H7 (cell line): ENCODE measurements at places on chromosomes 11 and 22.

DNA sequence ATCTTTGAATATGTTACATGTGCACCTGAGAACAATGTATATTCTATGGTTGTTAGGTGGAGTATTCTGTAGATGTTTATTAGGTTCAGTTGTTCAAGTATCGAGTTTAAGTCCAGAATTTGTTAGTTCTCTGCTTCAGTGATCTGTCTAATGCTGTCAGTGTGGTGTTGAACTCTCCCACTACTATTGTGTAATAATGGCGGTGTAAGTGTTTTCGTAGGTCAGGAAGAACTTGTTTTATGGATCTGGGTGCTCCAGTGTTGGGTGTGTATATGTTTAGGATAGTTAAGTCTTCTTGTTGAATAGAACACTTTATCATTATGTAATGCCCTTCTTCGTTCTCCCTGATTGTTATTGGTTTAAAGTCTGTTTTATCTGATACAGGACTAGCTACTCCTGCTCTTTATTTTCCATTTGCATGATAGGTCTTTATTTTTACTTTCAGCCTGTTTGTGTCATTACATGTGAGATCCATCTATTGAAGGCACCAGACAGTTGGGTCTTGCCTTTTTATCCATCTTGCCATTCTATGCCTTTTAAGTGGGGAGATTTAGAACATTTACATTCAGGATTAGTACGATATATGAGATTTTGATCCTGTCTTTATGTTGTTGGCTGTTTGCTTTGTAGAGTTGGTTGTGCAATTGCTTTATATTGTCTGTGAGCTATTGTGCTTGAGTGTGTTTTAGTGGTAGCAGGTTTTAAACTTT lies 121.6 kb downstream of the DDX10 start:
- DNase-seq = no peak

GRCh38 chr11:73379189-73379880 lies 3.1 kb downstream of the RELT start:
- no peak for DNase-seq

- DNase-seq = no peak
These were observed 32.8 kb downstream of the OR2AT4 start for GRCh38 chr11:75063741-75064314.

DNA sequence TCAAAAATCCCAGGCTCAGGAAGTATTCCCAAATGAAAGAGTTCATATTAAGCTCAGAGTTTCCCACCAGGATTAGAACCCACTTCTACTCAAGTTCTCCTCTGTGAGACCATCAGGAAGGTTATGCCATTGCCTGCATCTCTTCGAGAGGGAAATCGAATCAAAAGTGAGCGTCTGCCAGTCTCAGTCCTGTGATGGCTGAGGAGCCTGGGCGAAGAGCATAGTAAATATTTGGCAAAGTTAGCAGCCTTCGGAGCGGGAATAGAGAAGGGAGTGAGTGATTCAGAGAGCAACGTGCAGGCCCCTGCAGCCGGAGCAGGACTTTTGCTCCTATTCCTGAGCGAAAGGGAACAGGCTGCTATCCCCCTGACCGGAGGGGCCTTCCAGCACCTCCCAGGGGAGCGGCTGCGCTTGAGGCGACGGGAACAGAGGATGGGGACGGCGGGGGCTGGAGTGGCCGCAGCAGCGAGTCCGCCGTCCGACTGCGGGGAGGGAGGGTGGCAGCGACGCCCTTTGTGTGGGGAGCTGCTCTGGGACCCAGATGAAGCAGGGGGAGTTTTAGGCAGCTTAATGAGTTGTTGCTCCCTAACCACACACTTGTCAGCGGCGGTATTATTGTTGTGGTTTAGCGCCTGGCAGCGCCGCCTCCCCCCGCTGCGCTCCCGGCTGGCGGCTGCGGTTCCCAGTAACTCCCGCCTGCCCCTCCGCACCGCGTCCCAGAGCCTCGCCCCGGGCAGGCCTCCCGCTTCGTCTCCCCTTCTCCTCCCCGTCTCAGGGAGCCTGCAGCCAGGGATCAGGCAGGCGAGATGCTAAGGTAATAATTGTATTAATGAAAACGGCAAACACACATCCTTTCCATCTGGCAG lies 21.7 kb upstream of the NRGN start:
- DNase-seq = peak; percentile 84

DNA sequence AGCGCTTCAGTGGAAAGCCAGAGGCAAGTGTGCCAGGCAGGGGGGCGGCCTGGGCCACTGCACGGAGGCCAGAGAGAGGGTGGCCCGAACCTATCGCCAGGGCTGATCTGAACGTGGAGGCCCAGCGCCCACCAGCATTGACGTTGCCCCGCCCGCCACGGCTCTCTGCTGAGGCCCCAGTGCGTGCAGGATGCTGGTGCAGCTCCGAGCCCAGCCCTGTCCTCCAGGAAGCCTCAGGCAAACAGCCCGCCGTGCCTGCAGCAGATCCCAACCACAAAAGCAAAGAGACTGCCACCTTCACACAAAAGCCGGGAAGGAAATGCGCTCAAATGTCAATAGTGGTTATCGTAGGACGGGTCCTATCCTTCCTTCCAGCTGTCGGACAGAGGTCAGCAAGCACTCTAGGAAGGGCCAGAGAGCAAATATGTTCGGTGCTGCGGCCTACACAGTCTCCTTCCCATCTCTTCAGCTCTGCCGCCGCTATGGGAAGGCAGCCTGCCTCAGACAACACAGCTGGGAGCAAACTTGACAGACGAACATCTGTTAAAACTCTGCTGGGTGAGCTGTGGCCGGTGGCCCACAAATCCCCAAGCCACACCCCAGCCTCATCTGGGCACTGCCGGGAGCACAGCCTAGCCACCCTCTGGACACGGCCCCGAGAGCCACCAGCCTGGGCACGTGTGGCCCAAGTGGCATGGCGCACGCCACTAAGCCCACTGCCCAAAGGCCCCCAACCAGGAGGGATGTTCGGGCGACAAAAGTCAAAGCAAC lies 146.2 kb downstream of the CRYBB2 start:
- no peak for DNase-seq

- DNase-seq = peak; percentile 13
These were observed 138.3 kb downstream of the GUCY1A2 start for GRCh38 chr11:106879832-106880546.

DNA sequence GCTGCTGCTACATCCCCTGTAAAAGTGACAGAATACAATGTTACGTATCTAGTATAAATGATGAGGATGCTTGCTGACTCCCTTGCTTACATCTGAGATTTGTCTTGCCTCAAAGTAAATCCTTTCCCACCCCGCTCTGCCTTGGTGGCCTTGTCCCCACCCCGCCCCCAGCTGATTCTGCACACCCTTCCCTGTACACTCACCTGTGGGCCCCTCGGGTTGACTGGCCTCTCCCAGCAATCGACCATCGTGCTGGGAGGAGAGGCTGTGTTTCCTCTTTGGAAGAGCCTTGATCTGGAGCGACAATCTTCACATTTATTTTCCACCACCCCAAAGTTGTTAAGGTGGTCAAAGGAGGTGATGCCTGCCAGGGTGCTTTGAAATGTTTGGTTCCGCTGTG lies 249.4 kb downstream of the TBC1D22A start:
- DNase-seq = peak; percentile 22

GRCh38 chr11:43788421-43788820 lies 92.2 kb upstream of the ALKBH3 start:
- DNase-seq = no peak

GRCh38 chr22:38032681-38033521 lies 24.3 kb upstream of the PICK1 start:
- peak; percentile 40 for DNase-seq

GRCh38 chr11:111019451-111019850 lies 226.1 kb upstream of the POU2AF2 start:
- DNase-seq = no peak

DNA sequence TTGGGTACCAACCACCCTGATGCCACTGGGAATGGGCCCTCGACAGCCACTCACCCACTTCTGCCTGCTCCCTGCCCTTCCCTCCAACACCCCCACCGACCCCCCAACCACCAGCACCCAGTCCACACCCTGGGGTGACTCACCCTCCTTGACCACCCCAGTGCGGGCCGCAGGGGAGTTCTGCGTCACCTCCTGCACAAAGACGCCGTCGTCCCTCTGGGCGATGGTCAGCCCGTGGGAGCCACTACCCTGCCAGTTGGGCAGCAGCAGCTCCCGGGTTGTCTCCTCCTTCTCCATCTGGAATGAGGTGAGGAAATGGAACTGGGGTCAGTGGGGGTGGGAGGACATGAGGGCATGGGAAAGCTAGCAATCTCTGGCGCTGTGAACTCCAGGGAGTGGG lies 10.8 kb downstream of the AHNAK start:
- peak; percentile 60 for DNase-seq

- DNase-seq = peak; percentile 70
These were observed 701 bp downstream of the TMEM216 start for GRCh38 chr11:61392981-61393595.

- DNase-seq = no peak
These were observed 23.7 kb downstream of the WBP2NL start for GRCh38 chr22:42022162-42022847.

DNA sequence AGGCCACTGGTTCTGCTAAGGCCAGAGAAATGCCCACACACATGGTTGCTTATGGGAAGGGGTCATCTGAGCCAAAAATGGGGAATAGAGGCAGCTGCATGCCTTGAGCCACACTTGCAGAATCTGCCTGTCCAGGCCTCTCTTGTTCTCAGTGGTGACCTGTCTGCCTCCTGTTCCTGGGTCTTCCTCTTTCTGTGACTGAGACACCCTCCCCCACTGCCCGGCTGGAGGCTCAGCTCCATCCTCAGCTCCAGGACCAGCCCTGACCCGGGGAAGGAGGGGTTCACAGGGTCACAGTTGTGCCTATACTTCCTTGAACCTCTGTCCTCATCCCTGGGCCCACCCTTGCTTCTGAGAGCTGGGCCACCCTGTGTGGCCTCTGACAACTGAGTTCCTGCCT lies 52.3 kb downstream of the CSF2RB start:
- no peak for DNase-seq

DNA sequence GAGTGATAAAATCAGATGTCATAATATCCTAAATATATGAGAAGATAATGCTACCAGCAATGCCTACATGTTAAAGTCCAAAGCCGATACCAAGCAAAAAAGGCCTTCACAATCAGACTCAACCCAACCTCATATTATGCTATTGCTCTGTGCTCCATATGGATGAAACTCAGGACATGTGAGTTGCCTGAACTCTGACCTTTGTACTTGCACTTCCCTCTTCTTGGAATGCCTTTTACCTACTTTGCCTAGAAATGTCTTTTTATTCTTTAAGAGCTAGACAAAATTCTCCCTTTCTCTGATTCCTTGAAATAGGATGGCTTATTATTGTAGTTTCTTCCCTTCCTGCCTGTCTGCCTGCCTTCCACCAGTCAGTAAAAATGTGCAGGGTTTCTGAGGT lies 954.7 kb upstream of the CCDC90B start:
- DNase-seq = no peak

- DNase-seq = no peak
These were observed 63.3 kb downstream of the TRIM44 start for GRCh38 chr11:35725885-35726284.

DNA sequence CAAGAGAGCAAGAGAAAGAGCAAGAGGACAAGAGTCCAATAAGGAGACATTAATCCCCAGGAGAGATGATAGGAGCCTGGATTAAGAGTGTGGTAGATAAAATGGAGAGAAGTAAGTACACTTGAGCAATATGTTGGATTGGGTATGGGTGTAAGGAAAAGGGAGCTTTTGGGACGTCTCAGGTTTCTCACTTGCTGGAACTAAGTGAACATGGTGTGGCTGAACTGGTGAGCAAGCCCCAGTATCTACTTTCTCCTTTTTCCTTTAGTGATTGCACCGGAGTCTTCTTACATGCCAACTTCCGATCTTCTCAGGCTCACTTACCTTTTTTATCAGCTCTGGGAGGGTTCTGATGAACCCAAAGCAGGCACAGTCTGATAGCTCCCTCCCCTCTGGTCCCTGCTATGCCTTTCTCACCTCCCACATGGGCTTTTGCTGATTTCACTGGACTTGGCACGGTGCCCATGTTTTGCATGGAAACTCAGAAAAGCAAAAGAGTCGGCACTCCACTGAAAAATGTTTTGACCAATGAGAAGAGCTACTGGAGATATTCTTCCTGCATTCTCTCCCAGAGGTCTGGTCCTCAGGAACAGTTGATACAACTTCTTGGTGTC lies 14.5 kb upstream of the APLNR start:
- DNase-seq = no peak

GRCh38 chr11:30495437-30495836 lies 90.7 kb downstream of the MPPED2 start:
- no peak for DNase-seq

DNA sequence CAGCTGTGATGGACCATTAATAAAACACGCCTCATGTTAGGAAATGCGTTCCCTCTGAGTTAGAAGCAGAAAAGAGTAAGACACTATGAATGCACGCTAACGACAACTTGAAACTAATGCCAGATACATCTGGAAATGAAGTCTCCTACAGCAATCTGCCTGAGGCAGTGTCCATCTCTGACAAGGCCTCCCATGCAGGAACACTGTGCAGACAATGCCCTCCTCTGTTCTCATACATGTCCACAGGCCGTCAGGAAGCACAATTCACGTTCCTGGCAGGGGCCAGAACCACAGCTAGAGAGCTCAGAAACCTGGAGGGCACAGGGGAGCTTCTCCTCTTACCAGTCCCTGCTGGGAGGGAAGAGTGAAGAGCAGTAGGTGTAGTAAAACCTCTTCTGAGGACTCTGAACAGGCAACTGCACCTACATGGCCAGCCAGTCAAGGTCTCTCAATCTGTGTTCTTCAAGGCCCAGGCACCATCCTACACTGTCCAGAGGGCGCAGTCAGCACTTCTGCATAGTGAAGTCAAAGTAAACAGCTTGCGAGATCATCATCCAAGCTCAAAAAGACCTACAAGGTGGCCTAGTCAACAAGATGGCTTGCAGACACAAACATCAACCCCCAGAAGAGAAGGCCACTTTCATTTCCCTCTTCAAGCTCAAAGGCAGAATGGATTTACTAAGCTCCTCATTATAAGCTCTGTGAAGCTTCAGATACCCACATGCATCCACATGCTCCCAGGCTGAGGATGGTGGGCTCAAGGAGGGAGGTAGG lies 41.5 kb upstream of the CYP2D6 start:
- peak; percentile 14 for DNase-seq

DNA sequence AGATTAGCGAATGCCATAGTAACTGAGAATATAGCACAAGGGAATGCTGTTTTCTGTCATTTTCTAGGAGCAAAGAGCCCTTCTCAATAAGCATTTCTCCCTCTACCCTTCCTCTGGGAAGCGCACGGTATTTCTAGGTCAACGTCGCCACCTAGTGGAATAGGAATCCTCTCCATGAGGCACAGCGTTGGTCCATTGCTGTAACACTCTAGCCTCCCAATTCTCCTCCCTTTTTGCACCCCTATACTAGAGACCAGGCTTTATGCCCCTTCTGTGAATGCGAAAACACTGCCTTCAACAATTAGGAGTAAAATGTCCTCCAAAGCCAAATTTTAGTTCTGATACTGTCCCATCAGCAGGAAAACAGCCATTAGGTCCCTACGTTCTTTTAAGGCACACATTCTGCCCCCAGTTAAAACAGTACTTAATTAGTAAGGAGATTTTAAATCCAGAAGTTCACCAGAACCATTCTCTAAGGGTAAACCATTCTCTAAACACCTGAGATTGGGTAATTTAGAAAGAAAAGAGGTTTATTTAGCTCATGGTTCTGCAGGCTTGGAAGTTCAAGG lies 12.8 kb upstream of the HYLS1 start:
- DNase-seq = peak; percentile 76
